ENCODE measurements at places on chromosomes 5 and 9.

- no peak for DNase-seq
These were observed 63.1 kb downstream of the ADAMTS6 start for GRCh38 chr5:65418661-65419060.

- no peak for DNase-seq
These were observed 73.4 kb downstream of the FOXD1 start for GRCh38 chr5:73375191-73375545.

DNA sequence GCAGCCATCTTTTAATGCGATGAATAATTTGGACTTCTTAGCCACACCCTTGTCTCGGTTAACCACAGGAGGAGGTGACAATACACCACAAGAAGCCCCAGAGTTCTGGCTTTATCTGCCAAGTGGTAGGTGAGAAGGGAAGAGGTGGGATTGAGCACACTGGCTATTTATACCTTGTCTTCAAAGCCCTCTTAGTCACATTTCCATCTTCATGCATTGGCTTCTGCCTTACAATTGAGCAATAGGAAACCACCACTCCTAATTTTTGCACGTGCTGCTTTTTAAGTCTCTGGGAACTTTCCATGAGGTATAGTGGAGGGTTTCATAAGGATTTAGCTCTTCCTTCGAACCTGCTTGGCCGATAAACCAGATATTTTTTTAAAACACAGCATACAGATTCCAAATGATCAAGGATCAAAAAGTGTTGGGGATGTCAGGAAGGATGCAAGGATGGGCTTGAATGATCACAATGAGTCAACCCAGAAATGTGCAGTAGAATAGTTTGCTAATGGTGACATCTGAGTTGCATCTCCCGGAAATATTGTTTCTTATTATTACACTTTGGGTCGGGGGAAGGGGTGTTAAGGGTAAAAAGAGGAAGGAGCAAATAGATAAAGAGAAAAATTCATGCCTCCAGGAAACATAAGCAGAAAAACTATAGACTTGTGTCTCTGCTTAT, 25.5 kb downstream of the PLAC8L1 start:
- no peak for DNase-seq

DNA sequence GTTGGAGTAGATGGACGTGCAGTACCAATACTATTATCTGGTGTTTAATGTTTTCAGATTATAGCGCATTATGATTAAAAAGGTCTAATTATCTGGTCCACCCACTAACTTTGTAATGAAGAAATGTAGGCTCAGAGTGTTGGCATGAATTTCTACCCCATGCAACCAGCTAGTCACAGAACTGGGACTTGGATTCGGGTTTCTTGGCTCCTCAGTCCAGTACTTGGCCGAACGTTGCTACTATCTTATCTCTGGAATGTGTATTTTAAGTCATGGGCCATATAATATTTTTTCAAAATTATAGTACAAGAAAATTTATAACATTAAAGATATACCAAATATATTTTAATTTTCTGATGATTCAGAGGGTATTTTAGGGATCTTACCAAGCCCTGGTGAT, 657.5 kb upstream of the DMAC1 start:
- no peak for DNase-seq

GRCh38 chr9:92310562-92310961, 14.6 kb downstream of the NOL8 start:
- no peak for DNase-seq

GRCh38 chr5:35038891-35039290, 8.9 kb downstream of the AGXT2 start:
- no peak for DNase-seq

GRCh38 chr9:18361646-18362045, 112.3 kb upstream of the ADAMTSL1 start:
- no peak for DNase-seq

GRCh38 chr9:14345354-14346230, 31.7 kb upstream of the NFIB start:
- DNase-seq, result no peak

DNA sequence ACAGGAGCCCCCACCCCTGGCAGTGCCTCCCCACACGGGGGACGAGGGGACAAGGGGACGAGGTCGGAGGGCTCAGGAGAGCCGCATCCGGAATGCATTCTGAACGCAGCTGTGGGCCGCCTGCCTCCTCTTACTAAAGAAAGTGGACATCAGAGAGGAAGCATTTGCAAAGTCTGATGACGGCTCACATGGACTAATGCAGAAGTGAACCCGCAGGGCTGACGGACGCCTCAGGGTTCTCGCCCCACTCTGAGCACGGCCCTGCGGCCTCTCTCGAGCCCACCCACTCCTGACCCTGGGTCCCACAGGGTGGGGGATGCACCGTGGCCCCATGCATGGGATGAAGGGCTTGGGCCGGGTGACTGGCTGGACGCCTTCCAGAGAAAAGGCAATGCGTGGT, 5.9 kb downstream of the LPCAT1 start:
- no peak for DNase-seq

- DNase-seq, result no peak
These were observed 180.7 kb downstream of the MEF2C start for GRCh38 chr5:88702332-88702731.

DNA sequence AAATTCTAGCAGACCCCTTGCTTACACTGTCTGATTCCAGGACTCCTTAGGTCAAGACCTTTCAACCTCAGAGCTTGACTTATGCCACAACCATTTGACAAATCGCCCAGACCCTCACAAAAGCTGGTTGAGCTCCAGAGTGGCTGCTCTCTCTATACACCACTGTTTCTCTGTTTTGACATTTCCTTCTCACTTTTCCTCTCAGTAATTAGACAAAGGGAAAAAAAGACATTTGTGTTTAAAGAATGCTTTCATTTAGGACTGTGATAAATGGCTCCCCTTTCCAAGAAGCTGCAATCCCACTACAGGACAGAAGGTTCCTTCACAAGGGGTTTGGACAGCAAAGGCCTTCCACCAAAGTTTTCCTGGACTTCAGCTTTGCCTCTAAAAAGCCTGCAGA, 601.3 kb downstream of the NR2F1-AS1 start:
- DNase-seq, result no peak

DNA sequence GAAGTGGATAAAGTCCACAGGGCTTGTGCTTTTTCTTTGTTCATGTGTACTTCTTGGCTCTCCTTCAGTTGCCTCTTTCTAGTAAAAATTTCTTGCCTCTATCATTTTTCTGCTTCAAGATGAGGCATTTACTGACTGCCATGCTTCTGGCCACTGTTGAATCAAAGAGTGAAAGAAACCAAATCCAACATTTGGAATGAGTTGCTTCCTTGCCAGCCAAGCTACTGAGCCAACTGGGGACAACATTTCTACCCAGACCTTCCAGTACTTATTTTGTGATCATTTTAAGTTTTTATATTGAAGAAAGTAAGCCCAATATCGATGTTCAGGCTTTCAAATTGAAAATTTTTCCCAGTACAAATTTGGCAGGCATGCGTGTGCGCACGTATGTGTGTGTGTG, 73.2 kb downstream of the SNCAIP start:
- DNase-seq, result no peak

DNA sequence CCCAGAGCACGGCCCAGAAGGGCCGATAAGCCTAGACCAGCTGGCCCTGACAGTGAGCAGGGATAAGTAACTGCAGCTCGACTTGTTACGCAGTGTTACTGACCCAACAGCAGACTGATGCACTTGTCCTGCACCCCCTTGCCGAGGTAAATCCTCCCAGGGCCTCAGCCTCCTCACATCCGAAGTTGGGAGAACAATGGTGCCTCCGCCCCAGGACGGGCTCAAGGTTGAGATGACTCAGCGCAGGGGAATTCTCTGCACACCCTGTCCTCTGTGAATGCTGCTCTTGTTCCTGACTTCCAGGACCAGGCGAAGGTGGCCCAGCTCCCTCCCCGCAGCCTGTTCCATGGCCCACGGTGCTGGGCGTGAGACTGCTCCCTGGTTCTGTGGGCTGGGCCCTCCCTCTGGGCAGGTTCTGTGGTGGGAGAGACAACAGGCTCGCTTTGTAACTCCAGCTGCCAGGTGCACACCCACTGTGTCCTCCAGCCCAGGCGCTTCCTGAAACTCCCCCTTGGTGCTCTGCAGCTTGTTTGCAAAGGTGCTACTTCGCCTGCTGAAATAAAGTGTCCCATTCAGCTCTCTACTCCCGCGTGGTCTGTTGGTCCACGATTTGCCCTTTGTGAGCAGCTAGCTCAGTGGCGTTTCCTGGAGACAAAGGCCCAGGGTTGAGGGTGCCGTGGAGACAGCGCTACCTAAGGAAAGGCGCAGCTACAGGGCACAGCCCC, 40.1 kb upstream of the SLC6A19 start:
- no peak for DNase-seq

- no peak for DNase-seq
These were observed 1712.5 kb upstream of the C9orf72 start for GRCh38 chr9:29285818-29286217.

DNA sequence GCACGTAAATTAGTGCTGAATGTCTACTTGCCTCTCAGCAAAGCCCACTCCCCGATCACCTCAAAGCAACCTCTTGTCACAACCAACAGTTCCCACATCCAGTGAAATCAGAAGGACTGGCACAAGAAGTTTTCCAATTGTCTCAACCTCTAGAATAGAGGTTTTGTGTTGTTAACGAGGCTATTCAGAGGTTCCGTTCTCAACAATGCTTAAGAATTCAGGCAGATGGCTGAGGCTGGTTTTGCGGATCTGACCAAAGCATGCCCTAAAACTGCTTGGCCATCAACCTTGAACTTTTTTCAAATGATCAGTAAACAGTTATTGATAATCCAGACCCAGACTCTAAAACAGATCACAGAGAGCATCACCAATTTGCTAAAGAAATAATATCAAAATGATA, 52.9 kb downstream of the MAPKAP1 start:
- DNase-seq, result no peak

DNA sequence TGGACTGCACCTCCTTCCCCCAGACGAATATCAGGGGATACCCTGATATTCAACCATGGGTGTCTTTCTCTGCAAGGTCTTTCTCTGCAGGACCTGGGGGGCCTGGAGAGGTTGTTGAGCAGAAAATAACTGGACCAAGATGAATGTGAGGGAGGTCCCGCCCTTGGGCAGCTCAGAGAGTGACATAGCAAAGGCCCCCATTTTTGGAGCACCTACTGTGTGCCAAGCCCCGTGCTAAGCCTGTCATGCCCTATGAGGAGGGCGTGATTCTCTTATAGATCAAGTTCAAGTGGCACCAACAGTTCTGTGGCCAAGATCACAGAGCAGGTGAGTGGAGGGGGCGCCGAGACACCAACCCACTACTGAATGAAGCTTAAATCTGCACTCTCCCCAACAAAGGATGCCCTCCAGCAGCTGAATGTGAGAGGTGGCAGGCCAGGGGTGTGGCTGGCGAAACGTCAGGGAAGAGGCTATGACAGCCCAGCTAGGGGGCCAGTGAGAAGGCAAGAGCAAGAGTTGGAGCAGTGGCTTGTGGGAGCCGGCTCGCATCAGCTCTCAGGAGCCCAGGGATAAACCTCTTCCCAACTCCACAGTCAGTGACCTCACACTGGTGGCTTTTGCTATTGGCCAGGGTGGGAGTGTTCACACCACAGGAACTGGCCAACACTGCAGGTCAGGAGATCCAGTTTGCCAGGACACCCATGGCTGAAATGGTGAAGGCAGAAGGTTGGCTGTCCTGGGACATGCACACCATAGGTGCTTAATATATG, 5.3 kb downstream of the SARDH start:
- DNase-seq, result no peak

DNA sequence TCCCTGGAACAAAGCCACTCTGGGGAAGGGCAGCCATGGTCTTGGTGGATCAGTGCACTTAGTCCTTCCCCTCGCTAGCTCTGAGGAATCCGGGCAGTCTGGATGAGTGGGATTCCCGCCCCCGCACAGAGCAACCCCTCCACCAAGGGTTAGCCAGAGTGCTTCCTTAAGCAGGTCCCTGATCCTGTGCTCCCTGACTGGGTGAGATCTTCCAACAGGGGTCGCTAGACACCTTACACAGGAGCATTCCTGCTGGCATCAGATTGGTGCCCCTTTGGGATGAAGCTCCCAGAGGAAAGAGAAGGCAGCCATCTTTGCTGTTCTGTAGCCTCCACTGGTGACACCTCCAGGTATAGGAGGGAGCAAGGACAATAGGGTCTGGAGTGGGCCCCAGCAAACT, 228.8 kb downstream of the AP3B1 start:
- no peak for DNase-seq

DNA sequence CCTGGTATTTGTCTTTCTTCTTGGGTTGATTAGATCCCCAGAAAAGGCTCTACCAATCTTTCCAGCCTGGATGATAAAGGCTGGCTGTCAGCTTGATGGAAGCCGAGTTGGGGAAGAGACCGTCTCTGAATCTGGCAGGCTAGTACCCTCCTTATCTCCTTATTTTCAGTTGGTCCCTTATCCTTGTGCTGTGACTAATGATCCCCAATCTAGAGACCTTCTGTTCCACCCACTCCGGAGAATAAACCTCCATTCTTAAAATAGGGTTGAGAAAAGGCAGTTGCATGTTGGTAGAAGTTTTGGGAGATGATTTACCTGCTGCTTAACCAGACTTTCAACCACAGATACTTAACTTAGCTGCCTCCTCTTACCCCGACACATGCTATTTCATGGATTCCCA, 52.3 kb downstream of the PRKACG start:
- no peak for DNase-seq

DNA sequence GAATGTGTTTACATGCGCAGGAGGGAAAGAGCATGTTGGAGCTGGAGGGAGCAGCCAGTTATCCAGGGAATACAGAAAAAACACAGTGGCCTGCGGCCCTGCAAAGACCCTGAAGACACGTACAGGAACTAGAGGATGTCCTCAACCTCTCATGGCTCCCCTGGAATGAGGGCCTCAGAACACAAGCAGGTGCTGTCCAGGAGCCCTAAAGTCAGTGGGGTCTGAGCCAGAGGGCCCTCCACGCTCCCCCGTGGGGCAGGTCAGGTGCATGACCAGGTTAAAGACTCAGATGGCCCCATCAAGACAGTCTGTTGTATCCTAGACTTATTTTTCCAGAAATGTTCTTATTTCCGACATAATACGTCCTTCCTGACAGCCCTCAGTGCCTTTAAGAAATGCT, 106.9 kb downstream of the ROR2 start:
- DNase-seq, result no peak

- DNase-seq, result no peak
These were observed 3.9 kb upstream of the FKTN start for GRCh38 chr9:105554042-105554441.

DNA sequence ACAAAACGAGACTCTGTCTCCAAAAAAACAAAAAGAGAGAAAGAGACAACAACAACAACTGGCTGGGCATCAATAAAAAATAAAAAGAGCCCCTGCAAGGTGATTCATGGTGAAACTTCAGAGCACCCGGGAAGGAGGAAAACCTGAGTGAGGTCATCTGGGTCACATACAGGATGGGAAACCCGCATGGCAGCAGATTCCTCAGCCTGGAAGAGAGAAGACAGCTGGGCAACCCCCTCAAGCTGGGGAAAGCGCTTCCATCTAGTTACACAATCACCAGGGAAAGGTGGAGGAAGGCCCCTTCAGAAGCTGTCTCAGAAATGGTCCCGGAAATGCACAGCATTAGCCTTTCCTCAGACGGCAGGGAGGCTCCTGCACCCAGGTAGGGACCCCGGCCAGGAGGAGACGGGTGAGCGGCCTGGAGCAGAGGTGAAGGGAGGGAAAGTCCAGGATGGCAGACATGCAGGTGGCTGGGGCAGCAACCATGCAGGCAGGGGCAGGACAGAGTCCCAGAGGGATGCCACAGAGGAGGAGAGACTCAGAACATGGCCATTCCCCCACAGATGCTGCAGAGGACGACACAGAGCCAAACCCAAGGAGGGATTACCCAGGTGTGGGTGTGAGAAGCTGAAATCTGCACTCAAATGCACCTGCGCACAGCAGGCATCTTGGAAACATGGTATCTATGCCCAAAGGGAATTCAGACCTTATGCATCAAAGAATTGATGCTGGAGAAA, 29.4 kb downstream of the CAMSAP1 start:
- DNase-seq, result no peak

All from stimulated activated CD8-positive, alpha-beta memory T cell treated with anti-CD3 and anti-CD28 coated beads, Interleukin-15, amount 100 ng/mL, for 4 hours (primary cell).